ENCODE measurements at places on chromosomes 2 and 18. TPM values are rescaled to one million over a fixed set of nuclear protein-coding genes. Genes with fewer than 3 reads are reported as not detected.

Gene HAUS1
- total RNA-seq, result 33.5 TPM

Gene FOSL2
- 53.7 TPM for total RNA-seq

Gene IL1A
- 6.4 TPM for total RNA-seq

Gene CXCR1
- total RNA-seq, result not detected

Gene METTL4
- 17.2 TPM for total RNA-seq

GRCh38 chr2:105917688-105918087 is 173.0 kb downstream of the NCK2 start:
- DNase-seq, result no peak

DNA sequence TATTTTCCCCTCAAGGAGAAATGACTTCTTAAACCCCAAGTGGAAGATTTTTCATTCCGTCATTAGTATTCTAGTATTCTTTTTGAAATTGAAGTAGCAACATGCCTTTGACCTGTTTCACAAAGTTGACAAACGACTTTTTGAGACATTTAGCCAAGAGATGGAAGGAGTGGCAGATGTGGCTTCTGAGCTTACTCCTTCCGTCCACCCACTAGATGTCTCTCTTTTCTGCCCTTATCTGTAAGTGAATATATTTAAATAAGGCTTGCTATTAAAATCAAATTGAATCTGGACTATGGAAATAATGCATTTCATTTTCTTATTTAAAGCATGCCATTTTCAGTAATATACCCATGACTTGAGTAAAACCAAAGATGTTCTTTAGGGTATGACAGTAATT is 74.1 kb downstream of the ACTR3 start:
- no peak for DNase-seq

DNA sequence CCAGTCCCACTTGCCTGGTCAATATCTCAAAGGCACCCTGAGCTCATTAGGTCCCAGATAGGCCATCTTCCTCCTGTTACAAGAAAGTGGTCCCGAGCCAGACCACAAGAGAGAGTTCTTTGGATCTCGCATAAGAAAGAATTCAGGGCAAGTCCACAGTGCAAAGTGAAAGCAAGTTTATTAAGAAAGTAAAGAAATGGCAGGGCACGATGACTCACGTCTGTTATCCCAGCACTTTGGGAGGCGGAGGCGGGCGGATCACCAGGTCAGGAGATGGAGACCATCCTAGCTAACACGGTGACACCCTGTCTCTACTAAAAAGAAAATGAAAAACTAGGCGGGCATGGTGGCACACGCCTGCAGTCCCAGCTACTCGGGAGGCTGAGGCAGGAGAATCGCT is 10.8 kb upstream of the SMAD7 start:
- DNase-seq, result no peak

Gene MRPS5
- 71.5 TPM for total RNA-seq

GRCh38 chr2:198314559-198315153 is 510.3 kb downstream of the PLCL1 start:
- DNase-seq, result peak; percentile 13

- DNase-seq, result no peak
Measured at GRCh38 chr2:176558574-176559140, 289.4 kb downstream of the MTX2 start.

Gene HES6
- 8.0 TPM for total RNA-seq

Gene NOP58
- 161 TPM for total RNA-seq

Gene PSTPIP2
- total RNA-seq, result 2.6 TPM

DNA sequence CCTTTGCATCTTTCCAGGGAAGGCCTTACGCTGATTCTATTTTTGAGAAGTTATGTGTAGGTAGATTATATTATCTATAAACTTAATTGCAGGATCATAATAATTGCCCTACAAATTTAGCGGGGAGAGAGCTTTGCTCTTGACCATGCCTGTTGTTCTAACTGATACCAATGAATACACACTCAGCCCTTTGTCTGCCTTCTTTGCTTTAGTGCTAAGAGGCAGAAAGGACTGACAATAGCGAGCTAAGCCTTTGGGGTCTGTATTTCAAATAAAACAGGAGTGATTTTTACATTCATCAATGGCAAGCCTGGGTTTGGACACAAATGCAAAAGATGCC is 115.3 kb upstream of the STON1 start:
- DNase-seq, result no peak

DNA sequence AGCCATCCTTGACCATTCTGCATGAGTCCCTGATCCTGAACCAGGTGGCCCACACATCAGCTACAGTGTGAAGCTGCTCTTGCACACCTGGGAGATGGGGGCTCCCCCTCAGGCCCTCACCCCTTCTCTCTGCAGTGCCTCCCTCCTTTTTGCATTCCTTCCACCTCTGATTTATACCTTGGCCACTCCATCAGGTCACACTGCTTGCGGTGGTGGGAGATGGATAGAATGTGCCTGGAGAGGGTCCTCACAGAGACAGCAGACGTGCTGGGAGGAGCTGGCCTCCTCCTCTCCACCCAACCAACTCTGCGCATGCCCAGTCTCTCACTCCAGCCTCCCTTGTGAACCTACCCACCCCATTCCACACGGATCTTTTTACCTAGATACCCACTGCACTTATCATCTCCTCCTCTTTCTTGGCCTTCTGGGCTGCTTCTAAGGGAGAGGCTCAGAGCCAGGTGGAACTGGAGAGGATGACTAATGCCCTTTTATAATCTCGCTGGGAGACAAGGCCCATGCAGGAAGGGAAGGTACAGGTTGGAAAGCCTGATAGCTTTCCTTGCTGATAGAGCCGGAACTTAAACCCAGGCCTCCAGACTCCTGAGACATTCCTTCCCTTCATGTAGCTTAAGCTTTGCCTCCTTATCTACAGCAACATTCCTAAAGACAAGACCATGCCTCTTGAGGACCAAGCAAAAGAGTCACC is 205.1 kb downstream of the ZBTB7C start:
- no peak for DNase-seq

GRCh38 chr2:224263571-224264043 is 138.3 kb downstream of the FAM124B start:
- DNase-seq, result no peak

DNA sequence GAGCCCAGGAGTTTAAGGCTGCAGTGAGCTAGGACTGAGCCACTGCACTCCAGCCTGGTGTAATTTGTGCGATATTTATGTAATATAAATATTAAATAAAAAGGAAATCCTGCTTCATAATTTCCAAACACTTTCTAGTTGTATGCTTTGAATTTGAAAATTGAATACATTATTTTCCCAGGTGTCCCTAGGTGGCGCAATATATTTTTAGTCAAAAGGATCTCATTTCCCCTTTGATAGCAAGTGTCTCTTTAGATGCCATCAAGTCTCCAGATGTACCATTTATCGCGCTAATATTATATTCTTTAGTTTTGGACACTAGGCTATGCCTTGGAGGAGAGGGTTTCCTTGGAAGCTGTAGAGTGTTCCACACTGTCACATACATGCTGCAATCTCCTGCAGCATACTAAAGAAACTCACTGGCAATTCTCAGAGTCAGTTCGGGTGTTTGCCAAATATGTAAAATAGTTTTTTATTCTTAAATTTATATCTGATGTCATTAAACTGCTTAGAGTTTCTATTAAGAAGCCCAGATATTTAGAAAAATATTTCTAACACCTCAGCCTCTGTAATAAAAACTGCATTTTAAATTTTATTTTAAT is 5.6 kb upstream of the WDR7 start:
- DNase-seq, result no peak

DNA sequence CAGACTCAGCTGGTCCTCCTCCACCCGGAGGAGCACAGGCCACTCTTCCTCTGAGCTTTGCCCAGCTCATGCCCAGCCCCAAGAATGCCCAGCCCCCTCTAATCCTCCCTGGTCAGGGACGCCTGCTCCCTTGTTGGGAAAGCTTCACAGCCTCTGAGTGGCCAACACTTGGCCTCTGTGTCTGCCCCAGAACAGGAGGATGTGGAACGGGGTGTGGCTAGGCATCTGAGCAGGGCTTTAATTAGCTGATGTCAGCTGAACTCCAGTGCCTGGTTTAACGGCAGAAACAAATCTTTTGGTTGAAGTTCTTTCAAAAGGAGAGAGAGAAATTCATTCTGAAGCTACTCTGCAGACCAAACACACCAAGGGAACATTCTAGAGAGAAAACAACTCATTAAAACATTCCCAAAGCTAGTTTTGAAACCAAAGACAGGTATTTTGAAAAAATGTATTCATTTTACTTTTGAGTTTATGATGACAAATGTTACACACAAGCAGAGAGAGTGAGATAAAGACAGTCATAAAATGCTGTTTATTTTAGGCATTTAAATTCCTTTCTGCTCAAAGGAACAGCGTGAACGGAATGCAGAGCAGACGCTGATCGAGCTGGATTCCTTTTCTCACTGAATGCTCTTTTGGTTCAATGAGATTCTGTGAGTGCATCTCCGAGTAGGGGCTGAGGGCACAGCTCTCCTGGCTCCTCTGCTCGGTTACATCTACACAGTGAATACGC is 63.8 kb downstream of the RTP5 start:
- DNase-seq, result no peak

Gene LRRC30
- total RNA-seq, result not detected

DNA sequence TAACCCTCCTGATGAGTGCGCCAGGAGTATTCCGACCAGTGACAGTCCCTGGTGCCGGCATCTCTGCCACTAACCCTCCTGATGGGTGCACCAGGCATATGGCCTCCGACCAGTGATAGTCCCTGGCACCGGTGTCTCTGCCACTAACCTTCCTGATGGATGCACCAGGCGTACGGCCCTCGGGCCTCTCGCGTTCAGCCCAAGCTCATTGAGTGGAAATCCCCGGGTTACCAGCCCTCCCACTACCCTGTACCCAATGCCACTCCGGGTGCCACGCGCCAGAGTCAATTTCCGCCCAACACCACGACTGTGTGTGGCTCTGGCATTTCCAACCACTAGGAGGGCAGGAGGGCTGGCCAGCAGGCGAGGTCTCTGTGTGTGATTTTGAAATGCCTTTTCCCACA is 11.7 kb upstream of the GPC1 start:
- no peak for DNase-seq

DNA sequence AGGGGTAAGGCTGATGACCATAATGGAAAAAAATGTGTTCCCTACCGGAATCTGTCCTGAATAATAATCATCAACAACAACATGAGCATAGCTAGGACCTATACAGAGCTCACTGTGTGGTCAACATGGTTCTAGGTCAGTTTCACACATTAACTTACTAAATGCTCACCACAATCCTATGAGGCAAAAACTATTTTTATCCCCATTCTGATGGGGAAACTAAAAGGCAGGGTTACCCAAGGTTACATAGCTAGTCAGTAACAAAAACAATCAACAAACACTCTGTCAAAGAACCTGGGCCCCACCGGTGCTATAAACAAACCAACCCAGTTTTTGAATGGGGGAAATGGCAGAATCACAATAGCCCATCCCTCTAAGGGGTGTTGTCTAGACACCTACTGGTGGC is 40.1 kb downstream of the AOX1 start:
- no peak for DNase-seq

GRCh38 chr2:96893289-96894150 is 23.6 kb upstream of the SEMA4C start:
- no peak for DNase-seq

DNA sequence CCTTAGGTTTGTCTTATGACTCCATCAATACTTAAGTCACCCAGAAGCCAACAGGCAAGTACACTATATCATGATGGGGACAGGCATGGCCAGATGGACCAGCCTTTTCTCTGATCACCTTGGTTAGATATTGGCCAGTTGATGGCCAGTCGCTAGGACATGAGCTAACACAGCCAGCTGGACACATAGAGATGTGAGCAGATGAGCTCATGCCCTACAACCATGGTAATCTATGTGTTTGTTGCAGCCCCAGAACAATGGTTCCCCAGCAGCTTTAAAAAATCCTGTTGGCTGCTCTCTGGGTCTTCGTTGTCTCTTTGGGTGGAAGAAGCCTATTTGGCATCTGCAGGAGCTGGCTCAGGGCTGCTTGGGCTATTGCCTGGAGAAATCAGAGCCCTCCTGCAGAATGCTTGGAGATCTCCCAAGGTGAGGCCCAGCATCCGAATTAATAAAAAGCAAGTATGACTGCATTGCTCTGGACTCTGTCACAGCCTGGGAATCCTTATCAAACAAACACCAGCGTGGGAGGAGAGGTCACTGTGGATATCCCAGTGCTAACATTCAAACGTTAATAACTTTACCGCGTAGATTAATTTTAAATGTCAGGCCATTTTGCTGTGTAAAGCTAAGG is 62.3 kb upstream of the KLHL29 start:
- DNase-seq, result no peak

Gene FOXI3
- total RNA-seq, result not detected

Gene PHOSPHO2
- total RNA-seq, result 12.7 TPM

Gene OTOS
- not detected for total RNA-seq

DNA sequence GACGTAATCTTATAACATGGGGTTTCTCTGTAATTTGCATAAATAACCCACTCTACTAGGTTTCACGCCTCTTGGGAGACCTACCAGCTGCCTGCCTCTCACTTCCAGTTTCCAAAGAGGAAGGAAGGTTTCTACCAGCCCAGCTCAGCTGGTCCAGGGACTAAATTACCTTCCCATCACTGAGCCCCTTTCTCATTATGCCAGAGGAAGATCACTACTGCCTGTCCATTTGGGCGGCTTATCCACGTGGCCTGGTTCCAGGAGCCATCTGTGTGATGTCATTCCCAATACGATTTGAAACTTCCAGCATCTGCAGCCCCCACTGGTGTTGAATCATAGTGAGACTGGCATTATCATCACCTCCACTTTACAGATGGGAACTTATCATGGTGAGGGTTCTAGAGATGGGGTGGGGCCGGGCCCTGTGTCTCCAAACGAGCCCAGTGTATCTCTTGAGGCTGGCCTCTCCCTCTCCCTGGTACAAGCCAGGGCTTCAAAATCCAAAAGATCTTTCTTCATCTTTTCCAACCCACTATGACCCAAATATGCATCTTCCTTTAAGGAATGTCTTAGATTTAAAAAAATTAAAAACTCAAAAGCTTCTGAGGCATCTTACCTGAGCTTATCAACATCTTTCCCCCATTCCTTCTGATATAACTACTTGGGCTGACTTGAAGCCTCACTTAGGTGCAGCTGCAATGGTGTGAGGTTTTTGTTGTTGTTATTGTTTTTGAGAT is 140.8 kb downstream of the DDX1 start:
- DNase-seq, result no peak

Measured in Calu3 (cell line).